ENCODE measurements at places on chromosomes 6 and 20.

GRCh38 chr20:14956026-14956425 lies 618.6 kb upstream of the FLRT3 start:
- DNase-seq: no peak

DNA sequence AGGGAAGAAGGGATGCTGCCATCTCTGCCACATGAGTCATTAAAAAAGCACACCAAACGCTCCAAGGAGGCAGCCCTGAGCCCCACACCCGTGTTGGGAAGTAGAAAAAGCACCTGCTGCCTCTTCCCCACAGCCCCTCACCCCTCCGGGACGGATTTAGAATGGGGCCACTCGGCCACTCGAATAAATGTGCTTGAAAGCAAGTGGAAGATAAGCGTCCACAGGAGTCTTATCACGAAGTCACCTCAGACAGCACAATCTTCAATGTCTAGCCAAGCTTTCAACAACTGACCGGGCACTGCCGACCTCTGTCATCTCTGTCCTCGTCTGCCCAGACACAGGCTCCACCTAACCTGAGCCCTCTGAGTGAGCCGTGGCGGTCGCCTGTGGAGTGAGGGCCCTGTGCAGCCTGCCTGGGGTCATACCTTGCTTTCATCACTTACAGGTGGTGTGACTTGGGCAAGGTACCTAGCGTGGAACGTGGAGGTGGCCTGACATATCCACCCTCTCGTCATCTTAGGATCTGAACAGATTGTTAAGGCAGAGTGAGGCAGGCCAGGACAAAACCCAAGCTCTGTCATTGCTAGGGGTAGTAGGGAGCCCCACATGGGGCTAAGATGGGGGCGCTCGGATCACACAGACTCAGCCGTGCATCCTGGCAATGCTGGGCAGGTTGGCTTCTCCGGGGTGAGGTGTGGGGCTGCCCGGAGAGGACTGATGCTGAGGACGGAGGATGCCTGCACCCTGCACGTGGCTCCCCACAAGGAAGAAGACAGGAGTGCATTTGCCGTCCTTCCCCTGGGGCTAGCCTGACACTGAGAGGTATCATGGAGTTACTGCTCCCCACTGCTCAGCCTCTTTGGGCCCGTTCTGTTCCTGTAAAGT lies 34.8 kb downstream of the PSMG4 start:
- DNase-seq: no peak

DNA sequence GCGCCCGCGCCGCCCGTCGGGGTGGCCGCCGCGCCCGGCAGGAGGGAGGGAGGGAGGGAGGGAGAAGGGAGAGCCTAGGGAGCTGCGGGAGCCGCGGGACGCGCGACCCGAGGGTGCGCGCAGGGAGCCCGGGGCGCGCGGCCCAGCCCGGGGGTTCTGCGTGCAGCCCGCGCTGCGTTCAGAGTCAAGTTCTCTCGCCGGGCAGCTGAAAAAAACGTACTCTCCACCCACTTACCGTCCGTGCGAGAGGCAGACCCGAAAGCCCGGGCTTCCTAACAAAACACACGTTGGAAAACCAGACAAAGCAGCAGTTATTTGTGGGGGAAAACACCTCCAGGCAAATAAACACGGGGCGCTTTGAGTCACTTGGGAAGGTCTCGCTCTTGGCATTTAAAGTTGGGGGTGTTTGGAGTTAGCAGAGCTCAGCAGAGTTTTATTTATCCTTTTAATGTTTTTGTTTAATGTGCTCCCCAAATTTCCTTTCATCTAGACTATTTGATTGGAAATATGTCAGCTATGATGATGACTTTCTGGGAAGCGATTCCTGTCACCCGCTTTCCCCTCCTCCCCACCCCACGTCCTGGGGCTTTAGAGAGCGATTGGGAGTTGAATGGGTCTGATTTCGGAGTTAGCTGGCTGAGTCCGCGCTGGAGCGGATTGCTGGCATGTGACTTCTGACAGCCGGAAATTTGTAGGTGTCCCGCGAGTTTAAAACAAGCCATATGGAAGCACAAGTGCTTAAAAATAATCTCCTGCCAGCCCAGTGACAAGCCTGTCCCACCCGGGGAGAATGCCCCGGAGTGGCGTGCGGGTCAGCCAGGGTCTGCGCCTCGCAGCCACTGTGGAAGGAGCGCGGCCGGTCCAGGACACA lies 1.1 kb downstream of the ESR1 start:
- DNase-seq: no peak

- no peak for DNase-seq
Measured at GRCh38 chr20:48431653-48432493, 395.9 kb downstream of the PREX1 start.

- DNase-seq: no peak
Measured at GRCh38 chr6:152004036-152004566, 196.6 kb downstream of the ESR1 start.

DNA sequence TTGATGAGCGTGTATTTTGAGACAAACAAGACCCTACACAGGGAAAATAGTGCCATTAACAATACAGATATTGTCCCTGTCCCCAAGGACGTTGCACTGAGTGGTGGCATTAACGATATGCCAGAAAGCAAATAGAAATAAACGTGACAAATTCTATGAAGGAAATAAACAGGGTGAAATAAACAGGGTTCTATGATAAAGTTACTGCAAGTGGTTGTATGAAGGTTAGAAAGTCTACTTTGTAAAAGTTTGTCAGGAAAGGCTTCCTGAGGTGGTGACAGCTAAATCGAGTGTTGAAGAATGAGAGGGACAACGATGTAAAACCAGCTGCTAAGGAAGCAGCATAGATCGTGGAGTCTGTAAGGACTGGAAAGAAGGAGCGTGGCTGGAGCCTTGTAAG lies 380.2 kb downstream of the LAMA2 start:
- DNase-seq: no peak

GRCh38 chr20:1987826-1988225 lies 6.0 kb downstream of the PDYN start:
- no peak for DNase-seq

DNA sequence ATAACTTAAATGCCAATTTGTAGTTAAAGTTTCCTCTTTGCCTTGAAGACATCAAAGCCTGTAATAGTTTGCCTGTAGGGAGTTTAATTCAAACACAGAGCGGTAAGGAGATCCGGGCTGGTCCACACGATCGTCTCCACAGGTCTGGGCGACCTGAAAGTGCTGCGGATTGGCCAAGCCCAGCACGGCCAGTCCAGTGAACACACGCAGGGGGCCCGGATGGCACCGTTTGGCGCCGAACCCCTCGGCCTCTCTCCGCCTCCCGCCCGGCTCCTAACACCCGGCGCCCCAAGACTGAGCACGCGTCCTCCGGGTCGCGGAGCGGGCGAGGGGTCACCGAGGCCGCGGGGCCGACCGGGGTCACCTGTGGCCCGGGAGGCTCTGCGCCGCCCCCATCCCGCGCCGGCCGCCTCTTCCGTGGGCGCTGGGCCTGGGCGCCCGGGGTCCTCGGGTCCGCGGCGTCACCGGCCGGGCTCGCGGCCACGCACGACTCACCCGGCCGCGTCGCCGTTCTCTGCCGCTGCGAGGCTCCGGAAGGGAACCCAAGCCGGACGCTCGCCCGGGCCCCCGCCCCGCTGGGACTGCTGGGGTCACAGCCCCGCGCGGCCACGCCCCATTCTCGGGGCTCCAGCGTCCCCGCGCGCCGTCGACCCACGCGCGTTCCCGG lies 481 bp downstream of the SERPINB6 start:
- peak; percentile 41 for DNase-seq

DNA sequence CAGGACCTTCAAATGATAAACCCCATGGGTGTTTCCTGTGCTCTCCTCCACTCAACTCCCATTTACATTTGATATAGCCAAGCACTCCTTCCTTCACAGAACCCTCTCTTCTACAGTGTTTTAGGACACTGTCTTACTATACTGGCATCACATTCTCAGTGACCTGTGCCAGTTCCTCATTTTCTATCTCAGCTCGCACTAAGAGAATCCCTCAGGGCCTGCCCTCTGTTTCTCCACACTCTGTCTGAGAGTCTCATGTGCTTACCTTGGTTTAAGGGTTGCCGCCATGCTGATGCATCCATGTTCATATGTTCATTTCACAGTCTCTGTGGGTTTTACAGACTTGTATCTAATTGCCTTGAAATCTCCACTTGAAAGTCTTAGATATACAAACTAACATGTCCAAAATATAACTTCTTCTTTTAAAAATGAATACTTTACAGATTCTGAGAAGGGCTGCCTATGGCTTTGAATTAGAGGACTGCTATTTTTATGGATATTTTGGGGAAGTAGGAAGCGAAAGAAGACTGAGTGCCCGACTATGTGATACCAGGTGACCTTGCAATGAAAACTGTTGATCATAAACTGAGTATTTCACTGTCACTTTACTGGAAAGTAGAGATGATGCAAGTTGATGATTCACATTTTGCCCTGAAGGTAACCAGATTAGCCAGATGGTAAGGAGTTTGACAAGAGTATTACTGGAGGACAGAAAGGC lies 153.1 kb upstream of the SIM1 start:
- no peak for DNase-seq

DNA sequence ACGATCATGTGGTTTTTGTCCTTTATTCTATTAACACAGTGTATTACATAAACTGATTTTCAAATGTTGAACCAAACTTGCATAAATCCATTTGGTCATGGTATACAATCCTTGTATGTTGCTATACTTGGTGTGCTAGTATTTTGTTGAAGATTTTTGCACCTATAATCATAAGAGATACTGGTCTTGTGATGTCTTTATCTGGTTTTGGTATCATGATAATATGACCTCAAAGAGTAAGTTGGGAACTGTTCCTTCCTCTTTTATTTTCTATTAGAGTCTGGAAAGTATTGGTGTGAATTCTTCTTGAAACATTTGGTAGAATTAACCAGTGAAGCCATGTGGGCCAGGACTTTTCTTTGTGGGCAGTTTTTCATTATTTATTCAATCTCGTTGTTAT lies 65.3 kb downstream of the TRPC4AP start:
- DNase-seq: no peak

DNA sequence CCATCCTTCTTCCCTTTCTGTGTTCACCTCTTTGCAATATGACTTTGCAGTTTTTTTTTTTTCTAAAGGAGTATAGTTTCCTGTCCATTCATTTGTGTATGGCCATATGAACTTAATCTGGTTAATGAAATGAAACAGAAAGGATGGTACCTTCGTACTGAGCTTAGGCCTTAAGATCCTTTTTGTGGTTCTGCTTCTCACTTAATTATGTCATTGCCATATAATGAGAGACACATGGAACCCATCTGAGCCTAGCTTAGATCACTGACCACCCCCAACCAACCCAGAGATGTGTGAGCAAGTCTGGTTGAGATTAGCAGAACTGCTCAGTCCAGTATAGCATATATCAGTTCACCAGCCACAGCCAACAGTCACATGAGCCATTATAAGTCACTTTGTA lies 1179.6 kb downstream of the HACE1 start:
- no peak for DNase-seq

GRCh38 chr6:15966000-15966520 lies 162.8 kb upstream of the MYLIP start:
- no peak for DNase-seq

DNA sequence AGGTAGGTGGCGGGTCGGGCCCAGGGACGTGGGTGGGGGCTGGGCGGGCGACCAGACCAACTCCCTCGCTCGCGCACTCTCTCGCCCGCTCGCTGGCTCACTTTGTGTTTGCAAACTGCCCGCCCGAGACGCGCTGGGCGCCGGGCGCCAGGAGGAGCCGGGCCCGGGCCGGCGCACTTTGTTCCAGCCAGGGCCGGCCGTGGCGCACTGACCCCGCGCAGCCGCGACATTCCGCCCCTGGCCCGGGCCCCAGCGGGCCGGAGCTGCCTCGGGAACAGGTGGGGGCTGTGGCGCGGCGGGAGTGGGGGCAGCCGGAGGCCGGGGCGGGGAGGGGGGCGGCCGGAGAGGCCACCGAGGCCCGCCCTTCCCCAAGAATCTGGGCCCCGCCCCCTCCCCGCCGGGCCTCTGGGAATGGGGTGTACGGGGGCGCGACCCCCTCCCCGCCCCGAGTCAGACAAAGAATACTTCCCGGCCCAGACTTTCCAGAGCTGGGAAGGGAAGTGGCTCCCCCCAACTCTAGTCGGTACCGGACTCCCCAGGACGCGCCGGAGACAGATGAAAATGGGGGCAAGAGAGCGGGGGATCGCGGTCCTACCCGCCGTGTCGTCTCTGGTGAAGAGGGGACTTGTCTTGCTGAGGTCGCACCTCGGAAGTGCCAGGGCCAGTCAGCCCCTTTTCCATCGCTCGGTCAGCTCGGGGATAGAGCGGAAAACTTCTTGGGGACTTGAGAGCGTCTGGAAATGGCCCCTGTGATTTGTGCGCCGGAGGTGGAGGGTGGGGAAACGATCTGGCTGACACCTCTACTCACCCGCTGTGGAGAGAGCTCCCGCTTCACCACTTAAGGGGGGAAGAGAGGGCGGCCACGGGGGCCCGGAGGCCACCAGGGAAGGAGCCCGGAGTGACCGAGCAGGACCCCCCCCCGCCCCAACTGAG lies 951 bp downstream of the FOXP4 start:
- no peak for DNase-seq

DNA sequence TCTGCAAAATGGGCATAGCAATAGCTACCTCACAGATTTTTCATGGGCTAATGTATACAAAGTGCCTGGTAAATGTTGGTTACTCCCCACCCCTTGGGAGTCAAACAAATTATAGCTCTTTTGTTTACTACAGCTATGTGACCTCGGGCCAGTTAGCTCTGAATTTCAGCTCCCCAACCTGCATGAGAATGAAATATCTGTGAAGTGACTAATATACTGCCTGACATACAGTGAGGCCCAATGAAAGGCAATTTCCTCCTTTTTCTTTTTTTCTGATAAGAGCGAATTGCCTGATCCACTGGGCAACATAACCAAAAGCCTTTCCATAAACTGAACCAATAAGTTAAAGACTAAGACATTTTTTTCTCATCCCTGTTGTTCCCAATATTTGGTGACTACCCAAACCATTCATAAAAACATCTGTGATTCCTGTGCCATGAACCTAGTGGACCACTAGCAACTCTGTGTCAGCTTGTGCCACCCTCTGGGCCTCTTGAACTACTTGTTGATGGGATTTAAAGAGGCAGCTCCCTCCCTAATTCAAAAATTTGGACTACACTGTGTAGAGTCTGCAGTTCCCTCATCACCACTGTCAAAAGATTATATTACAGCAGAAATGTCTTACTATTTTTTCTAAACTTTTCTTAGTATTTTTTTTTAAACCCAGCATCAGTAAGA lies 91.9 kb upstream of the TMEM30A start:
- DNase-seq: no peak

GRCh38 chr20:19253916-19254820 lies 41.7 kb downstream of the SLC24A3 start:
- no peak for DNase-seq

DNA sequence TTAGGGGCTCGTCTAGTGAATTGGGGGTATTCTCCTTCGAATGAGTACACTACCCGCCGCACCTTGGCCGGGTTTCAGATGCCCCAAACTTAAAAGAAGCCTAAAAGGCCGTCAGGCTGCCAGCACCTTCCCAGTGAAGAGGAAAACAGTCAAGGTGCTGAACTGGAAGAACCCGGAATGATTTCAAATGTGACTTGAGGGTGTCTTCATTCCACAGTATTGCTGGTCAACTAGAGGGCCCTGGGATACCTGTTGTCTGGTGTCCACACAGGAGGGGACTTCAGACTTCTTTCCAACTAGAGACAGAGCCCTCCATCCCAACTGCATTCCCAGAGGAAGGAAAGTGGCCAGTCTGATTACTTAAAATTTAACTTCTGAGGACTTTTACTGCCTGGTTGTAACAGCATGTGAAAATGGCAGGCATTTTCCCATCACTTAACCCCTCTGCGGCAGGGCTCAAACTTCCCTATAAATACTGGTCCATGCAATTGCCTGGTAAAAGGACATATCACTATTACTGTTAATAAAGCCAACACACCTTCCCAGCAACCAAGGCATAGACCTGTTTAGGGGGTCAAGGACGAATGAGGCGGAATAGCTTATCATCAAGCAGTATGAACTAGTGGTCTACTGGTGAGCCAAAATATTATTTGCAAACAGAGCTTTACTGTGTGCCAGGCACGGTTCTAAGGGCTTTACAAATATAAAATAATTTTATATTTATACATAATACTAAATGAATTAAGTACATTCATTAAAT lies 651 bp upstream of the SAMHD1 start:
- no peak for DNase-seq

All from stimulated activated CD8-positive, alpha-beta memory T cell treated with anti-CD3 and anti-CD28 coated beads, Interleukin-7, amount 100 ng/mL, for 48 hours (primary cell).